ENCODE measurements at places on chromosomes 16 and 17.
A peak's percentile ranks its signal among the peaks of the same experiment; 100 is the strongest.

DNA sequence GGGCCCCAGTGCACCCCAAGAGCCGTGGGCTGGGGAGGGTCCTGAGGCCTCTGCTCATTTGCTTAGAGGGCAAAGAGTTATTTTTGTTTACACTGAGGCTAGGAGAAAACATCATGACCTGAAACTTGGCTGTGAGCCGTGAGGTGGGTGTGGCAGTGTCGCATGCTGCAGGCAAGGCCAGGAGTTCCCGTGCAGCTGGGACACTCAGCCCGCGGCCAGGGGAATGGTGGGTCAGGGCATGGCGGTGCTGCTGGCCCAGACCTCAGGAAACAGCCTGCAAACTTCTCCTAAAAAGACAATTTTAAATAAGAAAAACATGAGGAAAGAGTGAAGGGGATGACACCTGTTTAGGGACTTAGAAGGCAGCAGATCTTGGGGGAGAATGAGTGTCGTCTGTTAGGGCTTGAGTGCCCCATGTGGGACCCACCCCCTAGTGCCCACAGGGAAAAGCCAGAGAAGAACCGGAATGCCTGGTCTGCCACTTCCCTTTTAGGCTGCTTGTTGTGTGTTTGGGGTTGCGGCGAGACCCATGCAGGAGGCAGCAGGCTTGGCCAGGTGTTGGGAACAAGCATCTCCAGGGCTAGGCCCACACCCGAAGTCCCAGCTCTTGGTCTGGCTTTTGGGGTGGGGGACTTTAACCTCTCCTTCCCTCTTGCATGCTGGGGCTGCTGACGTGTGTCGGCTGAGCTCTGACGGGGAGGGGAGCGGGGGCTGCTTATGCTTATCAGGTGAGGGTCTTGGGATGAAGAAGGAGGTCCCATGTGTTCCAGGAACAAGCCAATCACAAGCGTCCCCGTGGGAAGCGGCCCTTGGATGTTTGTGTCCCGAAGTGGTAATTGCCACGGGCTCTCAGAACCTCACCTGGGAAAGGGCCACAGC, 80.9 kb upstream of the GNG13 start:
- DNase-seq: no peak

- DNase-seq: no peak
These were observed 9.6 kb downstream of the STX1B start for GRCh38 chr16:31000671-31001382.

DNA sequence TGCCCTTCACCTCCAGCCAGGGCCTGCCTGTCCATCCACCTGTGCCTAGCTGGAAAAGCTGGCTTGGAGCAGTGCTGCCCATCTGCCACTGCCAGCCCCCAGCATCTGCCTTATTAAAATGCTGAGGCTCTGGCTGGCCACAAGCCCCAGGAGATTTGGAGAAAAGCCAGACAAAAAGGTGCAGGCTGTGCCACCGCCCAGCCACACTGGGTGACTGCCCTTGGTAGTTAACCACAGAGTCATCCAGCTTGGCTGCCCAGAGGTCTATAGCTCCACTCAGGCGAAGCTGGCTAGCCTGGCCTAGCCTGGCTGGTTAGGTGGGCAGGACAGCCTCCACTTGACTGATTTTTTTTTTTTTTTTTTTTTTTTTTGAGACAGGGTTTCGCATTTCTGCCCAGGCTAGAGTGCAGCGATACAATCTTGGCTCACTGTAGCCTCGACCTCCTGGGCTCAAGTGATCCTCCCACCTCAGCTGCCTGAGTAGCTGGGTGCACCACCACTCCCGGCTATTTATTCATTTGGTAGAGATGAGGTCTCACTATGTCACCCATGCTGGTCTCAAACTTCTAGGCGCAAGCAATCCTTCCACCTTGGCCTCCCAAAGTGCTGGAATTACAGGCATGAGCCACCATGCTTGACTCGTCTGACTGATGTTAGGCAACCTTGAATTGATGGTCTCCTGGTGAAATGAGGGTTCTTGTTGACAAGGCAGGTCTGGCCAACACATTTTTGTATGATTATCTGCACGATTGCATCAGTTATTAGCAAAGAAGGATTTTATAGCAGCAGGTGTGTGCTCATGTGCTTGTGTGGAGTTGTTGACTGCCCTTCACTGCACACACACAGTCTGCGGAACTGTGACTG, 103.8 kb downstream of the RAB11FIP4 start:
- no peak for DNase-seq

GRCh38 chr16:76303637-76304314, 26.6 kb downstream of the CNTNAP4 start:
- no peak for DNase-seq

- no peak for DNase-seq
These were observed 334.8 kb downstream of the CBLN1 start for GRCh38 chr16:48946686-48947370.

DNA sequence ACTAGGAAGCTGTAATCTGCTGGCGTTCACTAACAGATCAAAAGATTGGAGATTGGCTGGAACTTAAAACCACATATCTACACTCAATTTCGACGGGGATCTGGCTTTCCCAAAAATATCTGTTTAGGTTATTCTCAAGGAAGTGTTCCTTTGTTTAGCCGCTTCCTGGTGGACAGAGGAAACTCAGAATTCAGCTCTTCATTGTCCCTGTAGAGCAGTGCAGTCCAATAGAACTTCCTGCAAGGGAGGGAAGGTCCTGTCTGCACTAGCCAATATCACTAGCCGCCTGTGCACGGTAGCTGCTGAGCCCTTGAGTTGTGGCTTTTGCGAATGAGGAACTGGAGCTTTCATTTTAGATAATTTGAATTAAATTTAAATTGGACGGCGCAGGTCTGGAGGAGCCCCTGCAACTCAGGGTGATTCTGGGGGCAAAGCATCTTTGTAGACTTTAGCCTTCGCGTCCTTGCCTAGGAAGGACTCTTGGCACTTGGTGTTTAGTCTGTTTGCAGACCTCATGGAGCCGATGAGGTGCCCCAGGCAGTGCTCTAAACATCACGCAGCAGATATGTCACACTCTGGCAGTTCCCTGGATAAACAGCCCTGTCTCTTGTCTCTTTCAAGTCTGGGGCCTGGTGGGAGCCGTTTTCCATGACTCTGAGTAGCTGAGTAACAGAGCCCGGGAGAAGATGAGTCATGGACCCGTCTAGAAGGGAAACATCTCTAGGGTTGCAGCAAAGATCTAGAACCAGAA, 122.2 kb downstream of the CCDC182 start:
- no peak for DNase-seq

- peak; percentile 50 for DNase-seq
These were observed 3.6 kb upstream of the IRX3 start for GRCh38 chr16:54289945-54290832.

- DNase-seq: no peak
These were observed 120.9 kb downstream of the PRKCA start for GRCh38 chr17:66423056-66423955.

- DNase-seq: no peak
These were observed 6.8 kb upstream of the CNOT1 start for GRCh38 chr16:58636466-58636865.

DNA sequence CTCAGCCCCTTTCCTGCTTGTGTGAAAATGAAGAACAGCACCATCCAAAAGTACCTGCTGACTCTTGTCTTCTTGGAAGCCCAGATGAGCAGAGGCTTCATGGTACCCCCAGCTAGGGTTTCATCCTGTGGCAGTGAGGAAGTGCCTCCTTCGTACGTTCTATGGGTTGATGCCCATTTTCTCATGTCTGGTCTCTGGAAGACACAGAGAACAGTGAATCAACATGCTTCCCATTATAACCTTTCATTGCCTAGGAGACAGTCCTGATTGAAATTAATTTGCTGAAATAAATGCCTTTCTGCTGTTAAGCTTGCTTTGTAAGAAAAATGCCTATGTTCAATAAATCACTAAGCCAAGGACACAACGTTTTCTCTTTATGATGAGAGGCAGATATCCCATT, 36.5 kb downstream of the RCVRN start:
- no peak for DNase-seq

- DNase-seq: no peak
These were observed 19.5 kb upstream of the ITGAX start for GRCh38 chr16:31335431-31335830.

DNA sequence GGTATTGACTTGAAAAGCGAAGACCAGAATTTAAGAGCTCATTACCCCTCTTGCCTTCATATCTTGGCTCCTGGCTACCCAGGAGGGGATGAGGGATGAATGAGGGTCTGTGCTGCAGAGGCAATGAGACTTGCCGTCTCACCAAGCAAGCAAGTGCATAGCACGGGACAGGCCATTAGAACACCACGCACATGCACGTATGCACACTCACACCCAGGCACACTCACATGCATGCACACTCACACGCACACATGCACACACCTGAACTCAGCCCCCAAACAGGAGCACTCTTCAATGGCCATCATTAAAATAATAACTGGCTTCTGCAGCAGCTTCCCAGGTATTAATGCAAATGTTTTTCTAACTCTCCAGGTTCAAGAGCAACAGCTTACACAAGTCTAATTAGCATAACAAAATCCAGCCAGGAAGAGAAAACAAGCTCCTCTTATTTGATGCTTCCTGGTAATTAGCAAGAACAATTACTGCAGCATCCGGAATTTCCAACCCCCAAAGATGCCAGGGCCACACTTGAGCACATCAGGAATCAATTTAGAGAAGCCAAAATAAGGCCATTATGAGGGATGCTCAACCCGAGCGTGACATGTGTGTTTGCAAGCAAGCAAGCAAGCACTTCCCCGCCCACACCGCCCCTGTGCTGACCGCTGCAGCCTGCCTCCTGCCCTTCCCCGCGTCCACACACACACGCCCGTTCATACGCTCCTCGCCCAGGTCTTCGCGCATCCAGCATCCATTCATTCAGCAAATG, 171.6 kb upstream of the TNRC6C start:
- DNase-seq: peak; percentile 86

DNA sequence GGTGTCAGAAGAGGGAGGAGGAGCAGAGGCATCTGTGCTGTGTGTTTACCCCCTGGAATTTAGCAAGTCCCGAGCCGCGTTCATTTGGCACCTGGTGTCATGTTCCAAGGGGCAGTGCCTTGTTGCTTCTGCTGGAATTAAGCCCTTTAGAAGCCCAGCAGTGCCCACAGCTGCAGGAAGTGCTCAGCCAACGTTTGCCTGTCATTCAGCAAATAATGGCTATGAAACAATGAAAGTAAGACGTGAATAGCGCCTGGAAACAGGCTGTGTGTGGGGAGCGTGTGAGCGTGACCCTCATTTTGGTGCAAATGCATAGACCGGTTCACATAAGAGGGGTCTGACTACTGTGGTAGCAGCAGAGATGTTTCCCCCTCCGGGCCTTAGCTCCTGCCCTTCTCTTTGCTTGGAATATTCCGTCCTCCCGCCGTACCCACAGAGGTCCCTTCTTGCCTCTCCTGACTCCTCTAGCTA, 5.8 kb upstream of the ATP2C2 start:
- DNase-seq: peak; percentile 55

GRCh38 chr17:73272906-73273218, 11.2 kb upstream of the CPSF4L start:
- peak; percentile 25 for DNase-seq

DNA sequence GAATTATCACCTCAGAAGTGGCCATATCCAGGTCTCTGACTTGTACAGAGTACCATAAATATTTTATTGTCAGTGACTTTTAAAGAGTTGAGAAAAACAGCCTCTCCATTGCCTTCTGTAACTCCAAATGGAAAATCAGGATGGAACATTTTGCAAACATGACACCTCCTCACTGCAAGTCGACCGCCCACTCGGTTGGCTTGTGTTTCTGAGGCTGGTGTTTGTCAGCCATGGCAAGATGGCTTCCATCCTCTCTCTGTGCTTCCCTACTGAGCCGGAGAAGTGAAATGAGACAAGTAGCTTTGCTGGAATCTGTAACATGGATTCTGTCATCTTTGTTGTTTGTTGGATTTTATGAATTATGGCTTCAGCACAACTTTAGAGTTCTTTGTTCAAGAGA, 172.8 kb downstream of the RBFOX1 start:
- no peak for DNase-seq

- no peak for DNase-seq
These were observed 12.0 kb downstream of the TBC1D24 start for GRCh38 chr16:2486645-2487516.

GRCh38 chr17:148757-149156, 11.4 kb downstream of the SCGB1C2 start:
- no peak for DNase-seq

GRCh38 chr16:69522041-69522578, 43.7 kb upstream of the NFAT5 start:
- DNase-seq: no peak

- no peak for DNase-seq
These were observed 6.7 kb downstream of the NDUFAF8 start for GRCh38 chr17:81245665-81246342.

GRCh38 chr16:85250147-85250463, 137.8 kb upstream of the CIBAR2 start:
- DNase-seq: no peak

DNA sequence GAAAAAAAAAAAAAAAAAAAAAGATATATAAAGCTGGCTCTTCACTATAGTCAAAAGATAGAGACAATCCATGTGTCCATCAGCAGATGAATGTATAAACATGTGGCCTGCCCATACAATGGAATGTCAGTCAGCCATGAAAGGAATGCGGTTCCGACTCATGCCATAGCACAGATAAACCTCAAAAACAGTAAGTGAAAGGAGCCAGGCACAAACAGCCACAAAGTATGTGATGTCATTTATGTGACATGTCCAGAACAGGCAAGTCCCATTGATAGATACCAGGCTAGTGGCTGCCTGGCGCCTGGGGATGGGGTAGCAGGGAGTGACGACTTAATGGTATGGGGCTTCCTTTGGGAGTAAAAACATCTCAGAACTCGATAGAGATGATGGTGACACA, 155.7 kb downstream of the CMIP start:
- no peak for DNase-seq

GRCh38 chr17:38926293-38927070, 1.1 kb downstream of the LASP1NB start:
- no peak for DNase-seq

- DNase-seq: no peak
These were observed 1.9 kb downstream of the SRSF1 start for GRCh38 chr17:58005031-58005727.

- DNase-seq: no peak
These were observed 10.4 kb downstream of the HS3ST3B1 start for GRCh38 chr17:14311186-14311705.

GRCh38 chr17:80160536-80160935, 9.3 kb upstream of the CARD14 start:
- no peak for DNase-seq

DNA sequence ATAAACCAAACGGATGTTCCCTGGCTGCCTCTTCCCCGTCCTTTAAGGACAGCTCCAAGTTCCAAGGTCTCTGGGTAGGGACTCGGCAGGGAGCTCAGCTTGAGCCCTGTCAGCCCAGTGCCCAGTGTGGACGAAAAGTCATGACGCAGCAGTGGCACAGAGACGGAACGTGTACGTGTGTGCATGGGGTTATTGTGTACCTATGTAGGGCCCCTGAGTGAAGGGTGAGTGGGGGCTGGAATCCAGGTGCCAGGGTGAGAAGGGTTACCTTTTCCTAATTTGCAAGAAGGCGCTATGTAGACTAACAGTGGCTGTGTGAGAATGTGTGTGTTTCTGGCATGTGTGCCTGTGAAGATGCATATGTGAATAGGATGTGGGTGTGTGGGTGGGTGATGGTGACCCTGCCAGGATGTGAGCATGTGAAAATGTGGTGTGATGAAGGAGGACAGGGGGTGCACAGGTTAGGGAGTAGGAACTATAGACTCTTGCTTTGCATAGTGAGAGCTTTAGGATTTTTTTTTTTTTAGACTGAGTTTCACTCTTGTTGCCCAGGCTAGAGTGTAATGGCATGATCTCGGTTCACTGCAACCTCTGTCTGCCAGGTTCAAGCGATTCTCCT, 6.0 kb downstream of the SCN4A start:
- DNase-seq: no peak

- no peak for DNase-seq
These were observed 87.3 kb downstream of the TTC19 start for GRCh38 chr17:16086957-16087356.

- DNase-seq: peak; percentile 63
These were observed 149.6 kb downstream of the WWOX start for GRCh38 chr16:78249056-78249455.

All from H9 (cell line).